ENCODE measurements at places on chromosomes 3 and 15.

GRCh38 chr3:46482632-46483350 lies 15.0 kb upstream of the RTP3 start:
- no peak for DNase-seq

DNA sequence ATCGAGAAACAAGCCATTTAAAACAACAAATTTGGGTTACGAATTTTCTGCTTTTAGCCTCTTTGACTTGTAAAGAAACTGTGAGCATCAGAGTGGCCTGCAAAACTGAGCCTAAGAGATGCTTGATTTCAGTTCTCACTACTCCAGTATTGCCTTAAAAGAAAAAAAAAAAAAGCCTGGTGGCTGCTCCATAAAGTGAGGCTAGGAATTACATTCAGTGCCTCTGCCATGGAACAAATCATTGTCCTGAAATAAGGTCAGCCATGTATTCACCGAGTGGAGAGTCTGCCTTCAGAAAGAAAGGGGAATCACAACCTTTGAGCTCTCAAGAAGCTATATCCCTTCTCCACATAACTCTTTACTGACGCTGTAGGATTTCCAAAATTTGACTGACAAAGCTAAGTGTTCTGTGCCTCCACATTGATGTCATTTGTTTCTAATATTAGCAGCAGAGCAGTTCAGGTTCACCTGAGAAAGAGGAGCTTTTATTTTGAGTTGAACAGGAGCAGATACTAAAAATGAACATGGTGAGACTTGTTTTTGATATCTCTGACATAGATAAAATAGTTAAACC lies 137.3 kb downstream of the SSR3 start:
- no peak for DNase-seq

- no peak for DNase-seq
These were observed 75.7 kb upstream of the DPPA4 start for GRCh38 chr3:109413049-109413448.

GRCh38 chr3:37704064-37704463 lies 157.6 kb upstream of the CTDSPL start:
- DNase-seq: no peak

GRCh38 chr3:25589783-25590258 lies 74.9 kb downstream of the TOP2B start:
- DNase-seq: no peak

- no peak for DNase-seq
These were observed 70.2 kb downstream of the FAM43A start for GRCh38 chr3:194755671-194756459.

GRCh38 chr3:16148783-16149182 lies 25.7 kb upstream of the GALNT15 start:
- DNase-seq: no peak

- no peak for DNase-seq
These were observed 14.4 kb upstream of the ACAN start for GRCh38 chr15:88788816-88789215.

- no peak for DNase-seq
These were observed 34.9 kb downstream of the APH1B start for GRCh38 chr15:63312286-63312685.

GRCh38 chr3:114857299-114857701 lies 289.8 kb downstream of the ZBTB20 start:
- DNase-seq: no peak

DNA sequence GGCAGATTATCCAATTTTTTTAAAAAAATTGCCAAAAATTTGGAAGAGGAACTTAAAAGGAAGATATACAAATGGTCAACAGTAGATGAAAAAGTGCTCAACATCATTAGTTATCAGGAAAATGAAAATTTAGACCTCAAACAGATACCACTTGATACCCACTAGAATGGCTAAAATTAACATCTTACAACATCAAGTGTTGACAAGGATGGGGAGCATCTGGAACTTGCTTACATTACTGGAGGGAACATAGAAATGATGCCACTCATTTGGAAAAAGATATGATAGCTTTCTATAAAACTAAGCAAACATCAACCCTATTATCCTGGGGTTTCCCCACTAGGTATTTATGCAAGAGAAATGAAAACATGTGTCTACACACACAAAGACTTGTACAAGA lies 284.5 kb upstream of the CHRNA7 start:
- DNase-seq: no peak

DNA sequence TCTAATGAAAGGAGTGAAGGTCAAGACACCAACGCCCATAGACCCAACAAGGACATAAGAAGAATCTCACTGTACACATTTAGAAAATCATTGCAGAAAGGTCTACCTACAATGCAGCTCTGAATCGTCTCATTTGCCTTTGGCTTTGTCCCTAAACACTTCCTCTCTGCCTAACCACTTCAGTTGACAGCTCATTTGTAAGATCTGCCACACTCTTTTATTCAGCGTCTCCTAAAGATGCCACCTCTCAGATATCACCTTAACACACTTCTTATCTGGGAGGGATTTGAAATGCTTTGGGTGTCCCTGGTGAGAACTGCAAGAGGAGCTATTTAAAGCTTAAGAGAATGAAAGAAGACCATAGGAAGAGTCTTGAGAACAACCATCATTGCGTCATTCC lies 38.7 kb downstream of the RAB27A start:
- no peak for DNase-seq

GRCh38 chr15:38374029-38374428 lies 79.9 kb upstream of the FAM98B start:
- no peak for DNase-seq

DNA sequence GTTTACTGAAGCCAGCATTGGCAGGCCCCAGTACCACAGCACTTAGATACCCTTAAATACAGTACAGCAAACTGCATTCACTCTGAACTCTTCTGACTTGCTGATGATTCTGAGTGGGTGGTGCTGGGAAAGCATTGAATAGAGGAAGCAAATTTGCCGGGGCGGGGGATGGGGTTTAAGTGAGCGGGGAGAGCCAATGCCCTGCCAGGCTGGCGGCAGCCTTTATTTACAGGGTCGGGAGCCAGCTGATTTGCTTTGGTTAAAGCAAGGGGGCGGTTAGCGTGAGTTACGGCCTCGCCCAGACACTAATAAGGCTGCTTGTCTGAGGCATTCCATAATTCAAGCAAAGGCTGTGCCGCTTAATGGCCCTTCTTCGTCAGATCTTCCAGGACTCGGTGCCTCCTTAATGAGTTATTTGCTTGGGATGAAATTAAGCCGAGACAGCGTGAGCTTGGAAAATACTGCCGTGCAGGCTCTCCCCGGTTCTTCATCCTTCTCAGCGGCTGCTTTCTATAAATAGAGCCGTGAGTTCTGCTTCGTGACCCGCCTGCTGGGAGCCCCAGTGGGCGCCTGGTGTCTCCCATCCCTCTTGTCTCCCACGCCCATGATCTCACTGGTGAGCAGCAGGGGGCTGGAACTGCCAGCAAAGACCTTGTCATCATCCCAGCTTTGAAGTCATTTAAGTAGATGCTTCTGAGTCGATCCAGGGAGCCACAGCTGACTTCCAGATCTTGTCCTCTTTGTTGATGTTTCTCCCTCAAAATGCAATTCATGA lies 25.8 kb downstream of the SPSB4 start:
- peak; percentile 31 for DNase-seq

DNA sequence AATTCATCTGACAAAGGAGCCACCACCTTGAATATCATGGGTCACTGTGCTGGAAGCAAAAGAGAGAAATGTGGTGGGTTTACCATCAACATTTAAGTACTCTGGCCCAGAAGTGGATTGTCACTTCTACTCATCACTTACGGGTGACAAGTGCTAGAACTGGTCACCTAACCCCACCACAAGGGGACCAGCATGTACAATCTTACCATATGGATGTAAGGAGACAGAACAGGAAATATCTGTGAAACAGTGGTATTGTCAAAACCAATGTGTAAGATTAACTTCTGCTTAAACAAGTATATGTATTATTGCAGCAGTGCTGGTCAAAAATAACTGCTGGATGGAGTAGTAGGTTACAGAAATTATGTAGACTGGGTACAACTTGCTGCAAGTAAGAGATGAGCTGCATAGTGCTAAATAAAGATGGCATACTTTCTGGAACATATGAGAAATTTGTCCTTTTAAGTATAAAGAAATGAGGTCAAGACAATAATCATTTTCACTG lies 171.8 kb downstream of the POTEB3 start:
- no peak for DNase-seq
